ENCODE measurements at places on chromosomes 1 and 21.

DNA sequence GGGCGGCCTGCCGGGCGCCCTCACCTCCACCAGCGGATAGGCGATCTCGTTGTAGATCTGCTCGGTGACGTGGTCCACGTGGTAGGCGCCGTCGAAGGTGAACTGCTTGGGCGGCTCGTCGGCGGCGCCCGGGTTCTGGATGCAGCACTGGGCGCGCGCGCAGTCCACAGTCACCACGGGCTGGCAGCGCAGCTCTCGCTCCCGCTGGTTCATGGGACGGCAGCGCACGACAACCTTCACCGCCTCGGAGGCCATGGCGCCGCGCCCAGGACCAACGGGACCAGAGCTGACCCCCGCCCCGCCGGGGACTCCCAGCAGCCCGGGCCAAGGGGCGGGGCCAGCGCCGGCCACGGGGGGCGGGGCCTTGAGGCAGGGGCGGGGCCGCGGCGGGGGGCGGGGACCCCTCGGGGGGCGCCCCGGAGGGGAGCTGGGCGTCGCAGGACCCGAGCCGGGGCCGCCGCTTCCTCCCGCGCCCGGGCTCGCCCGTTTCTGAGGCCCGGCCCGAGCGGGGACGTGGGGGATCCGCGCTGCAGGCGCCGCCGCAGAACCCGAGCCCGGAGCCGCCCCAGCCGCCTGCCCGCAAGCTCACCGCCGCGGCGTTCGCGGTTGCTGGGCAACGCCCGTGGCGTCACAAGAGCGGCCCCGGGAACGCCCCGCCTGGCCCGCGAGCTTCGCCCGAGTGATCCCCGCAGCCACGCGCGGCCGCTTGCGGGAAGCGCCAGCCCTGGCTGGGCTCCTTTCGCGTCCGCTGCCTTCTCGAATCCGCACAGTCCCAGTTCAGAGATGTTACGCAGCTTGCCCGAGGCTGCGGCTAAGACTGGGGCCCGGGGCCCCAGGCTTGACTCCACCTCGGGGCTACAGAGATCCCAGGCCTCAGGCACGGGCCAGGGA, at the start of gene KIF17:
Gene KIF17, minus strand, starts transcription at position 556 of the 891 bp plus-strand sequence. Its CDS starts 301 bp downstream, at position 255.
- no peak for DNase-seq

- DNase-seq = no peak
These were observed 128.1 kb downstream of the HHAT start for GRCh38 chr1:210456731-210457255.

- no peak for DNase-seq
These were observed 620.9 kb downstream of the PLPP3 start for GRCh38 chr1:55958498-55958897.

DNA sequence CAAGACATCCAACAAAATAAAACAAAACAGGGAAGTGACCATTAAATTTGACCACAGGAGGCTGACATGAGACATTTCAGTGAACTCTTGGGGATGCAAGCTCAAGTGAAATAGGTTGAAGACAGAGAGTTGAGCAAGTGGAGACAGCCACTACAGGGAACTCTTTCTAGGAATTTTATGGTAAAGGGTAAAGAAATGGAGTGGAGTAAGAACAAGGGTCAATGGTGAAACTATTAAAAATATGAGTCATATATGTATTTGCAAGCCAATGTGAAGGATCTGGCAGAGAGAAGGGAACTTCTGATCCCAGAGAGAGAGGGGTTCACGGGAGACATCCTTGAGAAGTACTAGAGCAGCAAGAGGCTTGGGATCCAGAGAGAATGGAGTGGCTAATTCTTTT, 9.1 kb upstream of the TRABD2B start:
- no peak for DNase-seq

- DNase-seq = no peak
These were observed 256.3 kb upstream of the DUSP10 start for GRCh38 chr1:221998186-221998612.

- DNase-seq = no peak
These were observed 33.6 kb downstream of the RGS8 start for GRCh38 chr1:182650678-182651338.

DNA sequence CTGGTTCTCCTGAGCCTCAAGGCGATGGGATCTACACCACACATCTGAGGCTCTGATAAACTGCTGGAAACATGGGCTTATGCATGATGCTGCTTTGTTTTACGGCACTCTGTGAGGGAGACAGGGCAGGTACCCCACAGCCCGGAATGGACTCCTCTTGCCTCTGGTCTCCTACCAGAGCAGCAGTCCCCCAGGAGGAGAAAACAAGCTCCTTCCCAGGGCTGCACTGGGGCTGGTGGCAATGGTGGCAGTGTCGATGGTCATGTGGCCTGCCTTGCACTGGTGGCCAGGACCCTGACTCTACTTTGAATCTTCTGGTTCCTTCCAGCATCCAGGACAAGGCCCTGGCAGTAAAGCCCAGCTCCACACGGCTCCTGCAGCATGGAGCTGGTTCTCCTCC, 79.4 kb downstream of the TOMM20 start:
- DNase-seq = no peak

- DNase-seq = no peak
These were observed 710.7 kb upstream of the ADAMTS5 start for GRCh38 chr21:27677546-27677945.

- no peak for DNase-seq
These were observed 33.5 kb downstream of the SLC1A7 start for GRCh38 chr1:53108646-53109580.

- DNase-seq = no peak
These were observed at the start of gene GFI1 for GRCh38 chr1:92486251-92487077. GFI1 (minus strand) TSS chr1:92486925; CDS start chr1:92483487, 3,438 bp downstream.
